ENCODE measurements at places on chromosomes 6 and 20.

- DNase-seq = no peak
These were observed 135.4 kb downstream of the ZMYND8 start for GRCh38 chr20:47221036-47221625.

DNA sequence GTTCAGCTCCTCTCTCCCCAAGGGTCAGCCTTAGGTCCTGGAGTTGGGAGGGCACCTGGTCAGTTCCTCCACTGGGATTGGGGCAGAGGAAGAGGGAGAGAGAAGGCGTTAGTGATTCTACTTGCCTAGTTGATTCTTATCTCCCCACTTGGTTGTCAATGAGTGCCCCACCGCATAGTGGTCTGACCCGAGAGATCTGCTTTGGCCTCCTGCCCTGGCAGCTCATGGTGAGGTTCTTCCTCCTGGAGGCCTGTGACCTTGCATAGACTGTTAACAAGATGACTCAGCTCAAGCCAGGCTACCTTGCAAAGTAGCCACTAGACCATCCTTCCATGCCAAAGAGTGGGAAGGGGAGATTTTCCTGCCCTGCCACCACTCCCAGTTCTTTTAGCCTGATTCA is 160.6 kb downstream of the TMEM200A start:
- no peak for DNase-seq

DNA sequence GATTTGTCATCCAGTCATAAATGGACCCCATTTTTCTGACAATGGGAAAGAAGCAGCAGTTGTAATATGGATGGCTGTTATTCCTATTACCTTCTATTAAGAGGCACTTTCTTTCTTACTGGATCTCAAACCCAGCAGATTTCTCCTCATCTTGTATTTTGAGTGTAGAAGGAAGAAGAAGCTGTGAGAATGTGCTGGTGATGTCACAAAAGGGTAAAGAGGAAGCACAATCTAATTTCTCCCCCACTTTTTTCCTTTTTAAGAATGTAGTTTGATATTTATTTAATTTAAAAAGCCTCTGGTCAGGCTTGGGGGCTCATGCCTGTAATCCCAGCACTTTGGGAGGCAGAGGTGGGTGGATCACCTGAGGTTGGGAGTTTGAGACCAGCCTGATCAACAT is 100.0 kb upstream of the JARID2 start:
- no peak for DNase-seq

DNA sequence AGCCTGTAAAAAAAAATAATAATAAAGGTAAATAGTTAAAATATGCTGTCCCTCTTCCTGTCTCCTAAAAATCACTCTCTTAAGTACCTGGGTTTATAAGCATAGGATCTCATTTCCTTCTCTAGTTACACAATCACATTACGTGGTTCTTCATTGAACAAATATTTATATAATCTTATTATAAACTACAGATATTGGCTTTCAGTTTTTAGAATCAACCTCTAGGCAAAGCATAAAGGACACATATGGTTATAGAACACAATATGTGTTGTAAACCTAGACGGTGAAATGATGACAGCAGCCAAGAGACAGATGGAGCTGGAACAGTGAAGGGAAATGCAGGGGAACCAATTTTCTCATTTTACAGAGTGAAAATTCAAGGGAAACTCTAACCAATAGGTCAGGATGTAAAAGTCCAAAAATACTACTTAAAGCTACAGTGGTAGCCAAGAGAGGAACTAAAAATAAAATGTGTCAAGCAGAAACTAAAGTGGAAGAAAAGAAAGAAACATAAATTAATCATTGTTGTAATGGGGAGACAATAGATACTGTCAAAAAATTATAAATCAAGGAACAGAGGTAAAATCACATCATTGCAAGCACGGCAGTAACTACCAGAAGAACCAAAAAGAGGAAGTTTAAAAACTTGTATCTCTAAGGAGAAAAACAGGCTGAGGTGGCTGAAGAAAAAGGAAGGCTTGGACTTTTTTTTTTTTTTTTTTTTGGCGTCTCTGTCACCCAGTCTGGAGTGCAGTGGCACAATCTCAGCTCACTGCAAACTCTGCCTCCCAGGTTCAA is 82.8 kb upstream of the CDYL start:
- DNase-seq = no peak

DNA sequence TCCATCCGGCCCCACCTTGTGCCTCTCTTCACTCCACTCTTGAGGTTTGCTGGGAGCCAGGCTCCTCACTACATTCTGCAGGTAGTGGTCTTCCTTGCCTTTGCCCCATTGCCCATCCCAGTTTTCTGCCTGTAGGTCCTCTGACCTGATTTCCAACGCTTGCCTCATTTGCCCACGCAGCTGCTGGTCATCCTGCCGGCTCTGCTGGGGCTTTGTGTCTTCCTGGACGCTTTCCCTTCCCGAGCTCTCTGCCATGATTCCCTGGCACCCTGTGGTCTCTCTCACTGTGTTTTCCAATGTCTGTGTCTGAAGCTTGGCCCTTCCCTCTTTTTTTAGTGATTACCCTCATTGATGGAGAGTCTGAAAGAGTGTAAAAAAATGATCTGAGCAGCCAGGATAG is 451.6 kb downstream of the UTRN start:
- no peak for DNase-seq

DNA sequence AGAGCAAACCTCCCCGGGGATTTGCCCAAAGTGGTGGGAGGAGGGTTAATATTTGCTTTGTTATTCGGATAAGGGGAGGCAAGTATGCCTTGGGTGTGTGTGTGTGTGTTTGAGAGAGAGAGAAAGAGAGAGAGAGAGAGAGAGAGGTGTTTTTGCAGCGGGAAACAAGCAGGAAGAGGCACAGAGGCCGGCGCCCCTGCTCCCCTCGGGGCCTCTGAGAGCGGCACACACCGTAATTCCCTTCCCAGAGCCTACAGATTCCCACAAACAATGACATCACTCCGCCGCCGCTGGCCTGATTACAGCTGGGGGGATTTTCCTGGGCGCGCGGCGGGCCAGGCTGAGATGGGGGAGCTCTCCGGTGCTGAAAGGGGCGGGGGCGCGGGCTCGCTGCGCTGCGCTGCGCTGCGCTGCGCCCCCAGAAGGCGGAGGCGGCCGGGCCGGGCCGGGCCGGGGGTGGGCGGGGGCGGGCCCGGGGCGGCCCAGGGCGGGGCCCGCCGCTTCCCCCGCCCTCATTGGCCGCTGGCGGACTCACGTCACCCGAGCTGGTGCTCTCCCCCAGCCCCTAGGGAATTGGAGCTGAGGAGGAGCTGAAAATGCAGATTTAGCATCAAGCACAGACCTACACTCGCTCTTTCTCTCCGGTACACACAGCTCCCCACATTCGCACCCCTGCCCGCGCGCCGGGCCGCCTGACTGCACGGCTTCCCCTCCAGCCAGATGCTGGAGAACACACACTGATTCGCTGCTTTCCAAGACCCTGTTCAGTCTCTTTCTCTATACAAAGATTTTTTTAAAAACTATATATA is at the start of gene PCSK2:
TSS of gene PCSK2 (plus strand) at position 631 of the 809 bp plus-strand sequence. CDS start 266 bp downstream, outside the sequence.
- no peak for DNase-seq

- DNase-seq = no peak
These were observed 46.9 kb upstream of the DTNBP1 start for GRCh38 chr6:15709651-15710269.

DNA sequence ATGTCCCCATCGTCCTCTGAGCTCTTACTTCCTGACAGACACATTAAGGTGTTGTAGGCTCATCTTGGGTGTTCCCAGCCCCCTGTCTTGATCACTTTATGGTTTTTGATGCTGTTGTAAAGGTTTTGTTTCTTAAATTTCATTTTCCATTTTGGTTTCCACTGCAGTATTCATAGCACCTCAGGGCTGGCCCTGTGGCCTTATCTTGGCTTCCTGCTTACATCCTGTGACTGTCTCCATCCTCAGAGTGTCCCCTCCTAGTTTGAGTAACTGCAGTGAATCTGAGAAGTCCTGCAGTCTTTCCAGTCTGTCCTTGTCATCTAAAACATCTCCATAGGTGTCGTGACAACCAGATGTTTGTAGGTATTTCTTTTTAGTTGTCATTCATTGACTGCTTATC is 50.9 kb downstream of the JARID2 start:
- DNase-seq = no peak

DNA sequence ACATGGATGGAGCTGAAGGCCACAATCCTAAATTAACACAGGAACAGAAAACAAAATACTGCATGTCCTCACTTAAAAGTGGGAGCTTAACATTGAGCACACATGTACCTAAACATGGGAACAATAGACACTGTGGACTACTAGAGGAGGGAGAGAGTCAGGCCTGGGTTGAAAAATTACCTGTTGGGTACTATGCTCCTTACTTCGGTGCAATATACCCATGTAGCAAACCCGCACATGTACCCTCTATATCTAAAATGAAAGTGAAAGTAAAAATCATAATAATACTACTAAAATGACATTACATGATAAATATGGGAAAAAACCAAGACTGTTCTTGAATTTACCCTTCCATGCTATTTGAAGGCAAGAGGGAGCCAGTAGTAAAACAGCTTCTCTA is 1273.8 kb upstream of the ADGRB3 start:
- DNase-seq = no peak

GRCh38 chr6:109672839-109673238 is 18.2 kb downstream of the AK9 start:
- no peak for DNase-seq

DNA sequence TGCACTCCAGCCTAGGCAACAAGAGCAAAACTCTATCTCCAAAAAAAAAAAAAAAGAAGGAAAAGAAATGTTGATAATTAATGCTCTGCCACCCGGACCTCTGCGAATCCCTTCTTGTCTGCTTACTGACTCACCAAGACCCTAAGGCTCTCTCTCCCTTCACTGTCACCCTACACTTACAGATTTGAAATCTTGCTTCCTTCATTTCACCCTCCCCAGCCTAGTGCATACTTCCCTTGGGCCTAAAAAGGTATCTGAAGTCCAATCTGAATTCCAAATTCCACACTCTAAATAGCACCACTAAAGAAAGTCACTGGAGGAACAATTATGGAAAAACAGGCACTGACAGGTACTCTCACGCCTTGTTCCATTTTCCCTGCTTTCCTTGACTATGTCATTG is 9.4 kb upstream of the PHF20 start:
- no peak for DNase-seq

GRCh38 chr6:154624038-154624599 is 109.1 kb upstream of the SCAF8 start:
- DNase-seq = no peak

GRCh38 chr20:46203510-46203837 is 85.4 kb downstream of the CD40 start:
- DNase-seq = no peak

DNA sequence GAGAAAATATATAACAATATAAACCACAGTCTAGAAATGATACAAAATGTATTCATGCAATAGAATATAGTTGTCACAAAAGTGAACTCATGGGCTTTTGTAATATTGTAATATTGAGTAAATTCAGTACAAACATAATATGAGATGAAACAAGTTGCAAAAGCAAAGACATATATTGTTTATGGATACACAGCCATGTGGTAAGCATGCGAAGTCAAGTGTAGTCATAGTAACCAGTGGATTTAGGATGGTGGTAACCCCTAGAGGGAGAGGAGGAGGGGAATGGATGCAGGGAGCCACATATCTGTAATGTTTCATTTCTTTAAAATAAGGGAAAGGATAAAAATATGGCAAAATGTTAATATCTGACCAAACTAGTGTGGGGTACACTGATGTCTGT is 47.3 kb downstream of the ARMC2 start:
- DNase-seq = no peak

GRCh38 chr6:32581315-32582095 is 8.1 kb downstream of the HLA-DRB1 start:
- no peak for DNase-seq

GRCh38 chr6:38482466-38482865 is 157.3 kb downstream of the BTBD9 start:
- DNase-seq = no peak

DNA sequence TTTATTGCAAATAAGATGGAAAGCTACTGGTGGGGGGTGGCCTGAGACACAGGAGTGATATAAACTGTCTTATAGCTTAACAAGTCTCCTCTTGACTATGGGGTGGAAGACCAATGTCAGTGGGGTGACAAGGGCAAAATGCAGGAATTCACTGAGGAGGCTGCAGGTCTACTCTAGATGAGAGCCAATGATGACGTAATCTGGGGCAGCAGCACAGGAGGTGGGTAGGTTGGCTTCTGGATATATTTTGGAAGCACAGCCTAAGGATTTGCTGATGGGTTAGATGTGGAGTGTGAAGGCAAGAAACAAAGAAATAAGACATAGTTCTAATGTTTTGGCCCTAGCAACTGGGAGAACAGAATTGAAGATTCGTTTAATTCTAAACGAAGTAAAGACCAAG is 253.2 kb downstream of the PTPRT start:
- no peak for DNase-seq

DNA sequence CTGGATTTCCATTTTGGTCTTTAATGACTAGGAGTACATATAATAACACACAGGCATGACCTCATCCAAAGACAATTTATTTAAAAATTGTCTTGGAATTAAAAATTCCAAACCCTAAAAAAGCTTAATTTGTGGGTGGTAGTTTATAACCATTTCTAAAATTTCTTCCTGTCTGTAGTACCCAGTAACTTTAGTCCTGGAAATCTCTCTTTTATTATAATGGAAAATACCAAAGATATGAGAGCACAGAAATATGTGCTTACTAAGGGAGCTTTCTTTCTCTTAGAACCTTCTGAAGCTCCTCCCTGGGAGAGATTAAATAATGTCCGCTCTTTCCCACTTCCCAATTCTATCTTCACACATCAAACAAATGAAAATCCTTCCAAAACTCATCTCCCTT is 70.5 kb upstream of the PRL start:
- no peak for DNase-seq

GRCh38 chr20:20344476-20344875 is 23.4 kb upstream of the INSM1 start:
- no peak for DNase-seq

DNA sequence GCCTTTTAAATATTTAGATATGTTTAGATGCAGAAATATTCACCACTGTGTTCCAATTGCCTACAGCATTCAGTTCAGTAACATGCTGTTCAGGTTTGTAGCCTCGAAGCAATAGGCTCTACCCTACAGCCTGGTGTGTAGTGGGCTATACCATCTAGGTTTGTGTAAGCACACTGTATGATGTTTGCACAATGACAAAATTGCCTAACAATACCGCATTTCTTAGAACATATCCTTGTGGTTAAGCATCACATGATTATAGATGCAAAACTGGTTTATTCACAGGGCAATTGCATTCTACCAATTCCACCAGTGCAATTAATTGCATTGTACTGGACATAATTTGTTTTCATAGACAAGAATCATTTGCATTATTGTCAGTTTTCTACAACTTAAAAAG is 7.9 kb upstream of the SLC22A16 start:
- no peak for DNase-seq

DNA sequence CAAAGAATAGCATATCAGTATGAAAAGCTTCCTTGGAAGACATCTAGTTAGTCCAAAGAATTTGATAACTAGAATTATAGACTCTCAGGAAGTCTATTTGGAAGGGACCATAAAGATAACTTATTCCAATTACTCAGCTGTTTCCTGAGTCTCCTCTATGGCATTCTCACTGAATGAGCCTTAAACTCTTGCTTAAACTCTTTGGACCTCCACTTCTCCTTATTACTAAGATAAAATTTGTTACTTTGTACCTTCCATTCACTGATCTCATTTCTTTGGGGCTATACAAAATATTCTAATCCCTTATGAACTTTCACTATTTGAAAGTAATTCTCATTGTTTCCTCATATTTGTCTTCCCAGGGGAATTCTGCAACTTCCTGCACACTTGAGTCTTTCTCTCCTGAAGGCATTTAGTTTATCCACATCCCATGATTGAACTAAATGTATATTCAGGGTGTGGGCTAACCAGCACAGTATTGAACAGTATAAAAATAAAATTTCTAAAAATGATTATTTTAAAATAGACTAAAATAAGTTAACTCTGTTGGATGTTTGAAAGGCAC is 67.1 kb upstream of the NOTCH4 start:
- DNase-seq = no peak

All from activated CD8-positive, alpha-beta memory T cell treated with anti-CD3 and anti-CD28 coated beads, Interleukin-2, amount 50 U/mL, for 48 hours (primary cell).